Stimulated activated CD8-positive, alpha-beta memory T cell treated with anti-CD3 and anti-CD28 coated beads, Interleukin-12 subunit alpha, Interleukin-12 subunit beta, amount 100 ng/mL, for 4 hours (primary cell): ENCODE measurements at places on chromosomes 16 and 17.

DNA sequence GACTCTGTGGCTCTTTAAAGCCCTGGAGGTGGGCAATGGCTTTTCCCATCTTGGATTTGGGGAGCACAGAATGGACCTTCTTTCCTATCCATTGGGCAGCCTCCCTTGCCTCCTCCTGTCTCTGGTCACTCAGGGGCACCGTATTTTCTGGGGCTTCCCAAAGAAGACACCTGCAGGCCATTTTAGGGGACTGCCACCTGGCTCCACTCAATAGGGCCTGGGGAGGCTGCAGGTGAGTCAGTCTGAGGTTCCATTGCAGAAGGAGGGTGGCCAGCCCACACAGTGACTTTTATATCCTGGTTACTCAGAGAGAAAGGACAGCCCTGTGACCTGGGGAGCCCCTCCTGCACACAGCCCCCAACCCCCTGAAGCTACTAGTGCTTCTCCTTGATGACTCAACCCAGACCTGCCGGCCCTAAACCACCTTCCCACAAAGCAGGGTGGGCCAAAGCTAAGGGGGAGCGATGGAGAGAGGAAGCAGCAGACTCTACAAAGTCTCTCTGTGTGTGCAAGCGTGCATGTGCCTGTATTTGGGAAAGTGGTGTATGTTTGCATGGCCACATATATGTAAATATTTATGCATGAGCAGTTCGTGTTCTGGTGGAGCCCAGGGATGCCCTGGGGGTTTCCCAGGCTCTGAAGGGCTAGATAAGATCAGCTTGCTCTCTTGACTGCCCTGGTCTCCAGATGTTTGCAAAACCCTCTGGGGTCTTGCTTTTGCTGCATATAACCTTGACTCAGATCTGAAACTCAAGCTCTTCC is 5.0 kb downstream of the CX3CL1 start:
- DNase-seq: no peak

- DNase-seq: no peak
Observed at GRCh38 chr16:23319861-23320615, 17.9 kb downstream of the SCNN1B start.

DNA sequence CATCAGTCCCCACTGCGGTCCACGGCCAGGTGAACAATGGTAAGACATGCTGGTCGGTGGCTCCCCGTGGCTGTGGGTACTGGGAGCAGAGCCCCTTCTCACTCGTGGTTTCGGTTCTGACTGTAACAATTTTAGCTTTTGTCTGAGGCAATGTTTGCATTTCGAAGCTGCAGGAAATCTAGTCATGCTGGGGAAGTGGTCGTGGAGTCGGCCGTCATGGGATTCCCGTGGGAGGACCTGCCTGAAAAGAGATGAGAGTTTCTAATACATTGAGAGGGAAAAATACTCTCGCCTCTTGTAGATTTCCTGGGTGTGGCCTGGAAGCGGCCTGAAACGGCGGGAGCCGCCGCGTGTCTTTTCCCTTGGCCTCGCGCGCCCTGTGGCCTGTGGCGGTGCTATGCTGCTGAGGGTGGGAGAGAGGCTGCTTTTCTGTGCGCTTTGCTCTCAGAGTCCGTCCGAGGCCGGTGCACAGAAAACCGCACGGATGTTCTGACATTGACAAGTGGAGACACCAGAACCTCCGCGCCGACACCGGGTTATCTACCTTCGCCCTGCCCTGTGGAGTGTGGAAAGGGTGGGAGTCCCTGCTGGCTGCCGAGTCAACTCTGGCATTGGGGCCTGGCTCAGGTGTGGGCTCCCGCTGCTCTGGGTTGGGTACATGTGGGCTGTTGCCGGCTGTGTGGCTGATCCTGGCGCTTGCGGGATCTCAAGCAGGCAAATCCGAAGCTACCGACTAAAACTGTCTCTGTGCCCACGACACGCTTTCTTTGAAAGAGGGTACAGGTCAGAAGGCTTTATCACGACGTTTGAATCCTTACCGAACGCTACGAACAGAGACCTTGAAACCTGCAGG is 60.8 kb downstream of the WDR45B start:
- no peak for DNase-seq

- DNase-seq: no peak
Observed at GRCh38 chr16:9118170-9118569, 26.7 kb downstream of the HAPSTR1 start.

DNA sequence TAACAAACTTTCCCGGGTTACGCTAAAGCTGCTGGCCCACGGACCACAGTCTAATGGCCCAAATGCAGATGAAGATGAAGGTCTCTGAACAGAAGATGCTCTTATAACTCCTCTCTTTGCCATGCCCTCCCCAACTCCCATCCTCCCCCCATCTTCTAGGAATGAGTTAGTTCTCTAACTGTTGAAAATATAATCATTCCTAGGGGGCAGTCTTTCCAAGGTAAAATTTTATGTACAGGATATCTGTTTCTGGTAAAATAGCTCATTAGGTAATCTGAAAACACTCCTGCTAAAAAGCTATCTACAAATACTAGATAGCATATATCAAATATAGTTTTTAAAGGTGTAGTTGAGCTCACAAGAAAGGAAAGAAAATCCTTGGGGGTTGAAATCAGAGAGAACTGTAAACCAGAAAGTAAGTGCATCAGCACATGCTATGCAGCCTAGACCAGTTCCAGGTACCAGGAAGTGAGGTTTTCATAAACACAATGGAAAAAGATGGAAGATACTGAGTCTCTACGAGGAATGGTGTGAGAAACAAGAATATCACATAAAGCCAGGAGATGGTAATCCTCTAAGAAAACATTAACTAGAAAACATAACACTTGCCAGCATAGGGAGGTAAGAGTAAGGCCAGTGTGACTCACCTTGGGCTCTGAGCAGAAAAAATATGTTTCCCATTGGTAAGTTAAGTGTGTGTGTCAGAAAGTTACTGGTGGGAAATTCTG is 38.1 kb downstream of the CMC2 start:
- DNase-seq: no peak

GRCh38 chr17:22270381-22270780 is 578.1 kb downstream of the KCNJ18 start:
- DNase-seq: no peak

DNA sequence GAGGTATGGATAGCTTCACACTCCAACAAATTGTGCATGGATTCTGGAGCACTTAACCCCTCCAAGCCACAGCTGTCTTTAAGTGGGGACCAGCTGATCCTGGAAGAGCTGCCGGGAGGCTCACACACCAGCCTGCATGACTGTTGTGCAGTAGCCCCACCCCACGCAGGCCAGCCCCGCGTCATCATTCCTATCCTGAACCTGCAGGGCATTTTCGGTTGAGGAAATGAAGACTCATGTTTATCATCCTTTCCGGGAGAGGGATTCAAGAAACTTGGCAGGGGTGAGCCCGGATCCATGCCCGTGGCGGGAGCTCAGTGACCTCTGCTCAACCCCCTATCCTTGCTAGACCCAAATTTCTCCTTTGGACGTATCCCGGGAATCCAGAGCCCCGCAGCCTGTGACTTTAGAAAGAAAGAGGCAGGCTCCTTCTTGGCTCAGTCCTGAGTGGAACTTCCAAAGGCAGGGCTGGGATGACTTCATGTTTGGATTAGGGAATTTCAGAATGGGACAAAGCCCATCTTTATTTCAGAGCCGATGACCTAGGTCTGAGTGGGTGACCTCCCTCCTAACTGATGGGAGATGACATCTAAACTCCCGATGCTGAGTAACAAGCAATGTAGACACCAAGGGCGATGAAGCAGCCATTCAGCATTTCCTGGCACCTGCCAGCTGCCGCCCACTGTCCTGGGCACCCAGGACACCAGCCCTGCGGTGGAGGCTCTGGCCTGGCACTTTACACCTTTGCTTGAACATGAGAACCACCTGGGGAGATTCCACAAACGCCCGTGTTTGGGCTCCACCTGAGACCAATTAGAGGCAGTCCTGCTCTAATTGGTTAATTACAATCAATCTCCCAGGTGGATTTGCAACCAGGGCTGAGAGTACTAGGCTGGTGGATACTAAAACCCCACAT is 43.3 kb upstream of the CMIP start:
- DNase-seq: no peak
